ENCODE measurements at places on chromosomes 12 and 14.
A peak's percentile ranks its signal among the peaks of the same experiment; 100 is the strongest.

GRCh38 chr12:51098611-51099010, 15.2 kb upstream of the CSRNP2 start:
- DNase-seq = no peak

DNA sequence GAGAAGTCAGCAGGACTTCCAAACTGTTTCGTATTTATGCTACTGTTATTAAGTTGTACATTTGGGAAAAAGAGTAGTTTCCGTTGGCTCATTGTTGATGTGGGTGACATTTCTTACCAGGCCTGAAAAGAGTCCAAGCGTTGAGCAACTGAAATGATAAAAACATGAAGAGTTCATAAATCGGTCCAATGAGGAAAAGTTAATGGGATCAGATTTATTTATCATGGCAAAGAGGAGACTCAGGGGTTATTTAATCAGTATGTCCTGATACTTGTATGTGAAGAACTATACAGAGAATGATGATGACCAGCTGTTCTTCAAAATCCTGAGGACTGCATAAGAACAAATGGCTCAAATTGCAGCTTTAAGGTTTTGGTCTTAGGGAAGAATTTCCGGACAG, 7.7 kb downstream of the VRK1 start:
- no peak for DNase-seq

DNA sequence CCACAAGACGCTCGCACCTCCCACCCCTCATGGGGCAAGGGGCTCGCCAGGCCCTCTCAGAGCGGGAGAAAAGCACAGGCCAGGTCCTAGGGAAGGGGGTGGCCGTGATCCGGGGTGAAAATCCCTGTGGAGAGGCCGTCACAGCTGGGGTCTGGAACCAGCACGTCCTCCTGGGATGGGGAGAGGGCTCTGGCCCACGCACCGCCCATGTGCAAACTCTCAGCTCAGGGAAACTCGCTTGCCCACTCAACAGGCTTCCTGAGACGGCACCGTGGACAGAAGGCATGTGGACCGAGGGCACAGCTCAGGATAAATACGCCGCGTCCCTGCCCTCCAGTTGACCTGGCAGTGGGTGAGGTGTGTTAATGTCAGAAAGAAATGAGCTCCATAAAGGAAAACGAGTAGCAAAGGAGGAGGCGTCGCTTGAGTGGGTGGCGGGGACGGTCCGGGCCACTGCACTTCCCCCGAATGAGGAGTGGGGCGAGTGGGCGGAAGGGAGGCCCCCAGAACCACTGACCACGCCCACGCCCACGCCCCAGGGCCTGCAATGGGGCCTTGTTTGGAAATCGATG, 57.6 kb upstream of the GALNT9 start:
- DNase-seq = no peak

- DNase-seq = no peak
Measured at GRCh38 chr12:125187148-125187745, 122.0 kb downstream of the AACS start.

GRCh38 chr14:104262515-104263514, 124.4 kb downstream of the KIF26A start:
- no peak for DNase-seq

DNA sequence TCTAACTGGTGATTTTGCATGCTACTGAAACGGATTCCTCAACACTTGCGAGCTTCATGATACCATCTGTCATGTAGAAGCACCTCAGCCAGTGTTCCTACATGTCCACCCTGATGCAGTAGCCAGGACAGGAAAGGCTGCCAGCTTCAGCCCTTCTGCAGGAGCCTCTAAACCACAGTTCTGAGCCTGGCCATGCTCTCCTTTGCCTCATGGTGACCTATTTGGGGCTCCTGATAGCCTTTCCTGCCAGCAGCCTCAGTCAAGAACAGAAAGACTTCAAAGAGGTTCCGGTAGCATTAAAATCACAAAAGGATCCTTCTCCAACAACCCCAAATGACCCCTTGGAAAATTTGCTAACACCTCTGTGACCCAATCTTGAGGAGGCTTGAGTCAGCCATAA, 96.0 kb downstream of the CNTN1 start:
- no peak for DNase-seq

DNA sequence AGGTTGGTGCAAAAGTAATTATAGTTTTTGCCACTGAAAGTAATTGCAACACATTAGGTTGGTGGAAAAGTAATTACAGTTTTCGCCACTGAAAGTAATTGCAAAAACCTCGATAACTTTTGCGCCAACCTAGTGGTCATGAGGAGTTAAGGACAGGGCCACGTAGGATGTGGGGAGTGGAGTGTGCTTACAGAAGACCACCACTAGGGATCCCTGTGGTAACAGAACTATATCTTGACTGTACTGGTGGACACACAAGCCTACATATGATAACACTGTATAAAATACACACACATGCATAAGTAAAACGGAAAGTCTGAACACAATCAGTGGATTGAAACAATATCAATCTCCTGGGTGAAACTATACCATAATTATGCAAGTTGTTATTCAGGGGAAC, 187.4 kb upstream of the ABCD2 start:
- DNase-seq = no peak

- no peak for DNase-seq
Measured at GRCh38 chr12:121093487-121093891, 39.2 kb upstream of the P2RX7 start.

- peak; percentile 14 for DNase-seq
Measured at GRCh38 chr12:17810399-17810798, 279.6 kb downstream of the RERGL start.

- DNase-seq = no peak
Measured at GRCh38 chr14:33257796-33258195, 319.1 kb downstream of the NPAS3 start.

DNA sequence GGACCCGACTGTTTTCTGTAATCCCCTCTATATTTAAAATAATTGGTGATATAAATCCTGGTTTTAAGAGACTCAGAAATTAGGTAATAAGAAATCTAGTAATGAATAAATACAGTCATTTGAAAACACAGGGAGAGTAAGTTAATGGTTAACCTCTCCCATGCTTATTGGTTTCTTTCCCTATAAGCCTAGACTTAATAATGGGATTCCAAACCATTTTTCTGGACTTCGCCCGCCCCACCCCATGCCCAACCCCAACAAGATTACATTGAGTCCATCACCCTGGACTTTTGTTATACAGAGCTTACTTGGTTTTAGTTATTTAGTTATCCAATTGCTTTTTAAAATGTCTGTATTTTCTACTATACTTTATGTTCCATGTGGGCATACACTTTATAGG, 98.7 kb downstream of the WIF1 start:
- no peak for DNase-seq

GRCh38 chr12:66002812-66003211, 127.7 kb downstream of the LLPH start:
- no peak for DNase-seq

- DNase-seq = peak; percentile 25
Measured at GRCh38 chr14:97267509-97267908, 470.3 kb downstream of the VRK1 start.

DNA sequence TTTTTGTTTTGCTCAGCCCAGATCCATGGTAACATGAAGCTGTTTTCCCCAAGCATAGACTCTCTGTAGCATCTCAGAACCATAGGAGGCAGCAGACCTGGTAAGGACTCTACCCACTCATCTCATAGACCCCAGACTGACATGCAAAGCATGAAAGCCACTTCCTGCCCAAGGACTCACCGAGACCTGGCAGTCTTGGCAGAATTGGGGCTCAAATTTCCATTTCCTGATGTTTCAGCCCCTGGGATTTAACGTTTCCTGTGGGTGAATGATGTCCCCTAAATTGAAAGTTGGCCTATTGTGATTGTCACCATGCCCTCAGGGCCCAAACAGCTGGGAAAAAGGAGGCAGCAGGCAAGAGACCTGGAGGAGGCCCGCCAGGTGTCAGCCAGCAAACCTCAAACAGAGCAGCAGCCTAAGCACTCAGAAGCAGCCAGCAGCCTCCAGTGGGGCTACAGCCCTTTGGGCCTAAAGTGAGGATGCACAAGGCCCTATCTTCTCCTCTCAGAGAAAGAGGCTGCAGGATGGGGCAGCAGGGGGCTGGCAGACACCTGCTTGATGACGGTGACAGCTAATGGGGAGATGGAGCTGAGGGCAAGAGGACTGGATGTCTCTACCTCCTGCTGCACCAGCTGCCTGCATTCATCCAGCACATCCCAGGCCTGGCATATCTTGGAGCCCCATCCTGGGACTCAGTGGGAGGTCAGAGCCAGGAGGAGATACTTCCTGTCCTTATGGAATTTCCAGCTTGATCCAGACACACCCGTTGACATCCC, 8.5 kb downstream of the KRT85 start:
- no peak for DNase-seq

GRCh38 chr12:21989819-21990412, 48.7 kb upstream of the ABCC9 start:
- DNase-seq = peak; percentile 1

DNA sequence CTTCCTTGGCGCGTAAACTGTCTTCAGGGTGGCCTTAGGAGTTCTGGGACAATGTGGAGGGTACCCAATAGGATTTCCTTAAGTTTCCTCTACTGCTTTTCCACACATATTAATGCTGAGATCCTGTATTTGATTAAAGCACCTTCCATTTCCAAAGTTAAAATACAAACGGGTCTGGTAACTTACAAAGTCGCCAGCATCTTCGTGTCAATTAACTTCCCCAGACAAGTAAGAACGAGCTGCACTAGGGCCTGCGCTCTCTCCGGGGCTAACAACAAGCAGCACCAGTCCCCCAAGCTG, 130.9 kb downstream of the NDUFA12 start:
- no peak for DNase-seq

- no peak for DNase-seq
Measured at GRCh38 chr12:65656156-65656882, 168.0 kb upstream of the HMGA2 start.

DNA sequence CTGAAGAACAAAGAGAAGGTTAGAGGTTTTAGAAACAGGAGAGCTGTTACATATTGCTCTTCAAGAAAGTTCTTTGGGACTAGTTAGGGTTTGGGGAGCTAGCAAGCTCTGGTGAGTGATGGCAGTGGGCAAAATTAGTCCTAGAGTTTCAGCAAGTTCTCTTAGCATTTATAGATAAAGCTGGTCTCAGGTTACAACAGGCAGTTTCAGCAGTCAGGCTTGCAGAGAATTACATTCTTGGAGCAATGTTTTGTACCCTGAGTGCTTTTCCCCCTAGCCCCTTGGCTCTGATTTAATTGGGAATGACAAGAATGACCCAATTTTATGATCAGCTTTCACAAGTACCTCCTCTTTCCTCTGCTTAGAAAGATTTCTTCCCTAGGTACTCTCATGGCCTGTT, 21.4 kb upstream of the EID3 start:
- DNase-seq = no peak

DNA sequence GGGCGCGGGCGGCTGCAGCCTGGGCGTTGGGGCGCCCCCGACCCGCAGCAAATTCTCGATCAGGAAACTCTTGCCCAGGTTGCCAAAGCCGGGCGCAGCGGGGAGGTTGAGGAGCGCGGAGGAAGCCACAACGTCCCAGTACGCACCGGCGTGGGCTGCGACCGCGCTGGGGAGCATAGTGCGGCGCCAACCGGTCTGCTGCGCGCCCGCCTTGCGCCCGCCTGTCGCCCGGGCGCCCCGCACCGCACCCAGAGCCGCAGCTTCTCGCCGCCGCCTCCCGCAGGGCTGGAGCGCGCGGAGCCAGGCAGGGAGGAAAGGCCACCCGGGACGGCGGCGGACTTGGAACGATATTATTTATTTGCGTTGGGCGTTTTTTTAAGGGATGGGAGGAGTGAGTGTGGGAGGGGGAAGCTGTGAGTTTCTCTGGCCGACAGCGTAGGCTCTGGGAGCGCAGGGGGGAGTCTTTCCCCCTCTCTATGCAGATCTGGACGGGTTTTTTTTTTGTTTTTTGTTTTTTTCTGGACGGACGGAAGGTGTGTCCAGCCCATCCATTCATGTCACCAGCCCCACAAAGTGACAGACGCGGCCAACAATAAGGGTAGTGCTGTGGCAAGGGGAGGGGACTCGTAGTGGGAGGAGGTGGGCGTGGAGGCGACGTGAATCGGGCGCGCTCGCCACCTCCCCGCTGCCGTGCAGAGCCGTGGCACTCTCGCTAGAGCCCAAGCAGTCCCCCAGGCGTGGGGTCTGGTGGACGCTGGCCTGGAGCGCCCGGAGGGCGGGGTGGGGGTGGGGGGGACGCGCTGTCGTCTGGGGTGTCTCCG, at the start of gene DBX2:
Gene DBX2 (minus strand): TSS at position 349 of the 821 bp plus-strand sequence. CDS start 172 bp downstream, at position 177.
- no peak for DNase-seq

- DNase-seq = no peak
Measured at GRCh38 chr14:35113308-35113950, 8.4 kb downstream of the PPP2R3C start.

DNA sequence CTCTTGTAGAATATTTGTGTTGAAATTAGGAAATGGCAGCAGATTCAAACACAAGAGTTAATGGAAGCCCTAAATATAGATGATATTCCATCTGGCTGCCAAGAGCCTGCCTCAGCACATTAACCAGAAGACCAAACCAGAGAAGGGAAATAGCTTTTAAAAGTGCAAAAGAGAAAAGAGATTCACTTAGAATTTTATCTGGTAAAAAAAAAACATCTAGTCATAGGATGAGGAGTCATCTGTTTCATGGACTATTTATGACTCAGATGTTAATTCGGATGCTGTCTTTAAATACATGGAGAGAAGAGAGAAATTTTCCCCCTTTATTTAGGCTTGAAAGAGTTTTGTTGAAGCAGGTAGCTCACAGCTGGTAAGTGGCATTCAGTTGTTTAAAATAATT, 201.6 kb upstream of the NUDT4 start:
- DNase-seq = no peak

DNA sequence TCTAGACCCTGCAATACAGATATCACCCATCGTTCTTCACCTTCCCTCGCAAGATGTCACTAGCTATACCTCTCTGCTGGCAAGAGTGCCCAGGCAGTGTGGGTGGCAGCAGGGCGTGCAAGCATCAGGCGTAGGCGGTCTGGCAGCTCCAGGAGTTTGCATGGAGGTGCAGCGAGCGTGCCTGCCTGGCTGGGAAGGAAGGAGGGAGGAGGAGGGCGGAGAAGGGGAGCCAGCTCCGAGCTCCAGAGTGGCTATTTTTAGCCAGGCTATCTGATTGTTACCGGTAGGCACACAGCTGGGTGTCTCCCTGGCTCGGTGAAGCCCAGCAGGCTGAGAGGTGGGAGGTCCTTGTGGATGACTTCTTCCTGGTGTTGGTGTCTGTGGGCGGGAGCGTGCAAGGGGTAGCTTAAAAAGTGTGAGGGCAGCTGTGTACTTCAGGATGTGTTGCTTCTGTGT, 6.2 kb downstream of the FOXJ2 start:
- DNase-seq = no peak

GRCh38 chr12:23039834-23040233, 414.9 kb downstream of the ETNK1 start:
- DNase-seq = no peak

DNA sequence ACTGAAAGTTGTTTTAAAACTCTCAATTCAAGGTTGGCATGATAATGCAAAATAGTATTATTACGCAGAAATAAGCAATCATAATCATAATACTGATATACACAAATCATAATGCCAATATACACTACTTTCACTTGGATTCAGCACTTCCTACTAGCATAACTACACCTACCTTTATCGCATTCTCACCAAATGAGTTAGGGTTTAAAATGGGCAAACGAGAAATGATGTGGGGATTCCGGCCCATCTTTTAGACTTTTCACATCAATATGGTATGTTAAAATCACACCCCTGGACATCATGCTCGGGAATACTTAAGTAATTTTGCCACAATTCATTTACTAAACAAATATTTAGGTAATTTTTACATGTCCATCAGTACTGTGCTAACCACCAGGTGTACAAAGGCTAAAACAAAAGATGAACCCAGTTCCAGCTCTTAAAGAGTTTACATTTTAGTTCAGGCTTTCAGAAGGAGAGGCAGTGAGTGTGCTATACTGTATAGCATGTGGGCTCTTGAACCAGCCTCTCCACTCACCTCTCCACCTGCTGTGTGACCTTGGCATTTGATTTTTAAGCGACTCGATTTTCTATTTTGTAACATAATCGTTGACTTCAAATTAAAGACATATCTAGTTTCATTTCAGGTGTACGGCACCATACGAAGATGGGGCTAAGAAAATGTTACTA, 1.1 kb upstream of the USP15 start:
- peak; percentile 72 for DNase-seq
